ENCODE measurements at places on chromosomes 13 and 19. TPM values are rescaled to one million over a fixed set of nuclear protein-coding genes. Genes with fewer than 3 reads are reported as not detected.

DNA sequence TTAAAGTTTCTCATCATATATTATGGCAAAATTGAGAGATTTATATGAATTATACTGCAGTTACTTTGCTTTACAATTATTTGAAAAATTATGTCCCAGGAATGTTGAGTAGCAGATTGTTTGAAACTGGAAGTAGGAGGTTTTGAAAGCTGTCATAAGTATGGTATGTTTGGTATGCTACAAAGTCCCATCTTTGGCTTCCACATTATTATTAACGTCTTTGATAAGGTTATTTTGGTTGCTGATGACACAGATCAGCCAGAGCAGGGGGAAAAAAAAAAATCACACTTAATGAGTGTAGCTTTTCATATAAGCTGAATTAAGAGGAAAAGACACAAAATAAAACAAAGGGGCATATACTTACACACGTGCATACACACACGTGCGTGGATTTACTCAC lies 130.1 kb downstream of the SLITRK1 start:
- no peak for DNase-seq

GRCh38 chr13:88104576-88104975 lies 433.4 kb downstream of the SLITRK5 start:
- no peak for DNase-seq

GRCh38 chr13:28954810-28955209 lies 134.7 kb downstream of the MTUS2 start:
- no peak for DNase-seq

DNA sequence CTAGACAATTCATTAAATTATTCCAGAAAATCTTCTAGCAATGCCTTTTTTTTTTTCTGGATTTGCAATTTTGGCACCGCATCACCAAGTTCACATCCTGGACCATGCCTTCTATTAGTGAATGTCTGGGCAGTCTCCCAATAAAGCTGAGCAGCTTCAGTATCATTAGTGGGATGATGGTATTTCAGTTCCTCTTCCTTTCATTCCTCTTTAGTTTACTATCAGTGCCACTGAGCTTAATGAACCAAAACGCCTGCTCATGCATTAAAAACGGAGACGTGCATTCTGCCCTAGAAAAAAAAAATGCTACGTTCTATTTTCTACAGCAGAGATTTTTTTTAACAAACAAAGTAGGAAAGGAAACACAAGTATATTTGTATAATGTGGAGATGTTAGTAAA lies 343.0 kb downstream of the PCDH9 start:
- DNase-seq = no peak

DNA sequence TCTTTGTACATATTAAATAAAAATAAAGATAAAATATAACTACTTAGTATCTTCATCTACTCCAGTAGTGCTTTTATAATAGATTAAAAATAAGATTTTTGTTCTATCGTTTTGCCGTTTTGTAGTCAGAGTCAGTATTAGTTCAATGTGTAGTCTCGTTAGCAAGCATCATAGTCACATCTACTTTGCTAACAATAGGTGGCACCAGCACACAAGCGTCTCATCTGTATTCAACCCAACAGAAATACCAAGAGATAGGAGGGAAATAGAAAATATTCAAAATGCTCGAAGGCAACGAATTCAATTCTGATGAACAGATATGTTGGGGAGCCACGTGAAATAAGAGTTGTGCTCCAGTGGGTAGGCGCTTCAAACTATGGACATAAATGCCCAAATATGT lies 21.4 kb upstream of the MICU2 start:
- no peak for DNase-seq

DNA sequence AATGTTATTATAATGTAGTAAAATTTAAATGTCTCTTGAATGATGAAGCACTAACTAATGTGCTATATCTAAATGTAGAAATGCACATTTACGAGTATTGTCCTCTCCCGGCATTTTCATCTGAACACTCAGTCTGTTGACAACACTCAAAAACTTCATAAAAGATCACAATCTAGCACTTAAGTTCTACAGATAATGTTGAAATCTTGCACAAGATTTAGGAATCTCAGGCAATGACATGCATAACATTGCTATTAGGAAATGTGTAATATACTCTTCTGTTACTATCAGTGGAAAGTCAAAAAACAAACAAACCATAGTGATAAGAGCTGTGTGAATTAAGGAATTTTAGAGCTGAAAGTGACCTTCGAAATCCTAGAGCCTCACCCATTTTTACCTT lies 37.5 kb upstream of the XPO4 start:
- DNase-seq = no peak

DNA sequence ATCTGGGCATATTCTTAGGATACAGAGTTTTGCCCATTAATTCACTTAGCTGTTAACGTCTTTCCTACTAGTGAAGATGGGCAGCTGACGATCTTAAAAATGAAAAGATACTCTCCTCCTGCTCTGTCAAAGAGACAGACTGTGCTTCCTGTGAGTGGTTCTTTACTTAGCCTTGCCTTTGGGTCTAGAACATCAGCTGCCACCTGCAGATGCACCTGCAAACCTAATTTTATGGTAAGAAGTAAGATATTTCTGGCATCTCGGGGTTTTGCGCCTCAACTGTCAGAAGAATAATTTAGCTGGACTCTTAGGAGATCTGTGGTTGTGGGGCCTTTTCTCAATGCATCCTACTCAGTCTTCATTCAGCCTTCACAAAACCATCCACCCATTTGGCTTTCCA lies 36.2 kb downstream of the TRPC4 start:
- no peak for DNase-seq

DNA sequence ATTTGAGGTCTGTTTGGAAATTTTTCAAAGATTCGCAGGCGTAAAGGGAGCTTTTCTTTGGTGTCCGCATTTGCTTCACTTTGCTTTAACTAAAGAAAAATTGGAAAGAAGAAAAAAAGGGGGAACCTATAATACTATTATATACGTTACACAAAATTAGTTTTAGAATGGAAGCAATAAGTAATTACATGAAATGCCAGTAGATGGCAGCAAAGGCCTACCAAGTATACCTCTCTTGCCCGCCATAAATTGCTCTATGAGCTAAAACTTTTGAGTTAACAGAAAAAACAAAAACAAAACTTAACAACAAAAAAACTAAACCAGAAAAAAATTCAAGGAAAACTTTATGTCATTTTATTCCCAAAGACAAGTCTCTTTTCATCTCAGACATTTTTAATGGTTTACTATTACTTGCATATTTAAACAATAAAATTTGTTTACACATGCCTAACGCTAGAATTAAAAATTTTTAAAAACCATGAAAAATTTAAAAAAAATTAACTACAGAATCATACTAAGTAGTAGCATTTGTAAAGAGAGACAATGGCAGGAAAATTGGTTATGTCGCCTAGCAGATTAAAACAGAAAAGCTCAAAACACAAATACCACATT lies 271.4 kb downstream of the NALCN start:
- DNase-seq = no peak

- DNase-seq = no peak
Observed at GRCh38 chr13:27211771-27212364, 39.5 kb upstream of the RPL21 start.

- DNase-seq = no peak
Observed at GRCh38 chr13:36395280-36395679, 37.0 kb upstream of the CCNA1 start.

DNA sequence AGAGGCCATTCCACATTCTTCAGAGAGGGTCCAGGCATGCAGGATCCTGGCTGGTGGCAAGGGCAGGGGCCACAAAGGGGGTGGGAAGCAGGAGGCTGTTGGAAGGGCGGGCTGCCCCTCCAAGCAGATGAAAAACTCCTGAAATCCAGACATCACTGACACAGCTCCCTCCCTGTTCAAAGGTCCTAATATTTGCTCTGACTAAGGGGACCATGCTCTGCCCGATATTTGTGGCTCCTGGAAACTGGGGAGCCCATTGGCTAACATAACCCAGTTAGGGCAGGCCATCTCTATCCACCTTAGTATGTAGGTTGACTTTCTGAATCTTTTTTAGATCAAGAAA lies 3.3 kb upstream of the CDX2 start:
- no peak for DNase-seq

DNA sequence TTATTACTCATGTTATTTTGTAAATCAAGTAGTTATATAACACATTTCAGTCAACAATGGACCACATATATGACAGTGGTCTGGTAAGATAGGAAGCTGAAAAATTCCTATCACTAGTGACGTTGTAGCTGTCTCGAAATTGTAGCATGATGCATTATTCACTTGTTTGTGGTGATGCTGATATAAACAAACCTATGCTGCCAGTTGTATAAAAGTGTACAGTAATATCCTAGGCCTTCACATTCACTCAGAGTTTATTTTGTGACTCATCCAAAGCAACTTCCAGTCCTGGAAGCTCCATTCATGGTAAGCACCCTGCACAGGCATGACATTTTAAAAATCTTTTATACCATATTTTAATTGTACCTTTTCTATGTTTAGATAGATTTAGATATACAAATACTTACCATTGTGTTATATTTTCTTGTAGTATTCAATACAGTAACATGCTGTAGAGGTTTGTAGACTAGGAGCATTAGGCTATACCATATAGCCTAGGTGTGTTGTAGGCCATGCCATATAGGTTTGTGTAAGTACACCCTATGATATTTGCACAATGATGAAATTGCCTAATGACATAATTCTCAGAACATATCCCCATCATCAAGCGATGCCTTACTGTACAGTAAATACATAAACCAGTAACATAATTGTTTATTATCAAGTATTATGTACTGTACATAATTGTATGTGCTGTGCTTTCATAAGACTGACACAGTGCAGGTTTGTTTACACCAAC lies 49.3 kb downstream of the IFT88 start:
- no peak for DNase-seq

- no peak for DNase-seq
Observed at GRCh38 chr19:39139305-39139874, 13.8 kb downstream of the PAK4 start.

DNA sequence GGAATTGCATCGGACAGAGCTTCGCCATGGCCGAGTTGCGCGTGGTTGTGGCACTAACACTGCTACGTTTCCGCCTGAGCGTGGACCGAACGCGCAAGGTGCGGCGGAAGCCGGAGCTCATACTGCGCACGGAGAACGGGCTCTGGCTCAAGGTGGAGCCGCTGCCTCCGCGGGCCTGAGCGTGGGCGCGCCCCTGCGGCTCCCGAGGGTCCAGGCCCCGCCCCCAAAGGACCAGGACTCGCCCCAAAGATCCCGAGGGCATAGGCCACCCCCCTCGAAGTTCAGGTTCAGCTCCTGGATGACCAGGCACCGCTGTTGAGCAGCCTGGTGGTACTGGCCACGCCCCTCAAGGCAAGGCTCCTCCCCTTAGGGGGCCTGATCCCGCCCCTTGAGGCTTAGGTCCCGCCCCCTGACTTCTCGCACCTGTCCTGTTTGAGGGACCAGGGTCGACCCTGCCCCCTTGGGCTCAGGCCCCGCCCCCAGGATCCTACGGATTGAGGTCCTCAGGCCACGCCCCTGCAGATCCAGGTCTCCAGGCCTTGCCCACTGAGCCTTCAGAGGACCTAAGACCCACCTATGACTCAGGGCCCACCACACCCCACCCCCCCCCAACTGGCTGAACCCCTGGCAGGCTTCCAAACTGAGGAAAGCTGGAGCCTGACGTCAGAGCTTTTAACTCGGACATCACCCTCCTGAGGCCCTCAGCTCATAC lies 43.1 kb downstream of the CYP4F22 start:
- DNase-seq = peak; percentile 45

DNA sequence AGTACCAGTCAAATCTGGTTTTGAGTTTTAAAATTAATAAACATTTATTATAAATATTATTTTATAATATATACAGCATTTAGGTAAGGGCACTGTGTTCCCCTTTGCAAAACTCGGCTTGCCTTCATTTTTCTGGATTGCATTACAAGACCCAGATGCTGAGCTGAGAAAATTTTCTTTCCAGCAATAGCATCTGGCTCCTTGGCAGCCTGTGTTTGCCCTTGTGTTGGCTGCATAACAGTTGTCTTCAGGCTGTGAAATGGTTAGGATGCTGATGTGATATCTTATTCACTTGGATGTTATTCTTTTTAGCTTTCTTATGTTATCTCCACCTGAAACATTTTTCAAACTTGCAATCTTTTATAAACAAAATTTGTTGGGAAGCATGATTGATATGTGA lies 784.4 kb downstream of the DACH1 start:
- DNase-seq = no peak

DNA sequence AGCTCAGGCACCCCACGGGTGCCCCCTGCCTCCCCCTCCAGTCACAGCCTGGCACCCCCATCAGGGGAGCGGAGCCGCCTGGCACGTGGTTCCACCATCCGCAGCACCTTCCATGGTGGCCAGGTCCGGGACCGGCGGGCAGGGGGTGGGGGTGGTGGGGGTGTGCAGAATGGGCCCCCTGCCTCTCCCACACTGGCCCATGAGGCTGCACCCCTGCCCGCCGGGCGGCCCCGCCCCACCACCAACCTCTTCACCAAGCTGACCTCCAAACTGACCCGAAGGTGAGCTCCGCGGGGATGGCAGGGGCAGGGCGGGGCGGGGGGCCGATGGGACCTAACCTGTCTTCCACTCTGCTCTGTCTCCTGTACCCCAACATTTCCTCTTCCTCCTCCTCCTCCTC lies 25.0 kb downstream of the CKM start:
- DNase-seq = no peak

DNA sequence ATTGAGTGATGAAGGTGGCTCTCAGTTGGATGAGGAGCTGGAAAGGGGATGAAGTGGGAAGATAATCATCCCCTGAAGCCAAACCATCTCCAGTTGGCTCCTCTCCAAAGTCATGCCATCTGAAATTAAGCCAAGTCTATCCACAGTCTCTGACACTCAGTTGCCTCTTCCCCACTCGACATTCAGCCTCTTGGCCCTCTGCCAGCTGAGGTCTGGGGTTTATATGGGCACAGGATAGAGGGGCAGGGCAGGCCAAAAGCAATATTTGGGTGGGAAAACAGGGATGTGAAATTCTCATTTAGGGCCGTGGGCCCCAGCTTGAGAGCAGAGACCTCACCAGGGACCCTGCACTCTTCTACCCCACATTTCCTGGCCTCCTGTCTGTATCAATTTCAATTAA lies 85.9 kb downstream of the SLITRK1 start:
- DNase-seq = no peak

DNA sequence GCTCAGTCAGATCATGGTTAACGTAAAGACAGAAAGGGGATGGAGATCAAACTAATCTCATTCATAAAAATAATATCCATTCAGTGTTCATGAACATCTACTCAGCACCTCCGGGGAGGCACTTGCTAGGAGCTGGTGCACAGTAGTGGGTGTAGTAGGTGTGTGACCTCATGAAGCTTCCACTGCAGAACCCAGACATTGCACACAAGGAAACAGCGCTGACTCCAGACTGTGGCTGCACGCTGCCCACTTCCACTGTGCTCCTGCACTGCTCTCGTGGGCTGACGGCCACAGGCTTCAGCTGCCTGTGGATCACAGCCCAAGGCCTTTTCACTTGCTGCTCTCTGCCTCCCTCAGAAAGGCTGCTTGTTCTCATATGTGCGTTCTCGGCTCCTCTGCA lies 214.4 kb upstream of the ZNF507 start:
- no peak for DNase-seq

GRCh38 chr19:4647676-4648644 lies 8.6 kb downstream of the TNFAIP8L1 start:
- no peak for DNase-seq

PTOV1 gene
- 134 TPM for total RNA-seq

MAP2K2 gene
- 141 TPM for total RNA-seq

CYP4F8 gene
- not detected for total RNA-seq

SRRM5 gene
- 0.46 TPM for total RNA-seq

HIPK4 gene
- not detected for total RNA-seq

SETDB2 gene
- total RNA-seq = 11.0 TPM
